ENCODE measurements at places on chromosomes 3 and 15. TPM values are rescaled to one million over a fixed set of nuclear protein-coding genes. Genes with fewer than 3 reads are reported as not detected.

- H3K4me1 ChIP-seq = no peaks in the 10 kb centered on the region
- no peak for DNase-seq
- no peaks in the 10 kb centered on the region for H3K27me3 ChIP-seq
- no peak overlapping the region for H3K4me3 ChIP-seq
These were observed 14.8 kb downstream of the TARS3 start for GRCh38 chr15:101709466-101709865.

DNA sequence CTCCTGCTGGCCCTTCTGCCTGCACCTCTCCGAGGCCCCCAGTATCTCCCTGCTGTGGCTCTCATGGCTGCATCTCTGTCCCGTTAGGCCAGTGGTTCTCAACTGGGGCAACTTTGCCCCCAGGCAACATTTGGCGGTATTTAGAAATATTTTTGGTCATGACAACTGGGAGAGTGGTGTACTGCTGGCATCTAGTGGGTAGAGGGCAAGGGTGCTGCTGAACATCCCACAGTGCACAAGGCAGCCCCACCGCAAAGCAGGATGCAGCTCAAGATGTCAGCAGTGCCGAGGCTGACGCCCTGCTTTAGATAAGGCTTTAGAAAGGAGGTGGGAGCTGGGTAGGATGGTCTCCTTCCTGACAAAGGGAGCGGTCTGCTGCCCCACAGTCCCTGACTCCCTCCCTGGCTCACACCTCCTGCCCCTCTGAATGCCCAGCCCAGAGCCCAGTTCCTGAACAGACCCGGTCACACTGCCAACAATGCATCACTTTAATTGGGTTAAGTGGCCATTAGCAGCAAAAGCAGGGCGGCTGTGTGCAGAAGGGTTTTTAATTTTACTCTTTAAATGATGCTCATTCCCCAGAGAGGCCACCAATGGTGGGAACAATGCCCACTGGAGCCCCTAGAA lies 68.8 kb upstream of the TMEM115 start:
- H3K27ac ChIP-seq = no peak overlapping the region
- H3K36me3 ChIP-seq = no peaks in the 10 kb centered on the region
- DNase-seq = peak; percentile 43
- no peak overlapping the region for H3K4me3 ChIP-seq
- H3K4me1 ChIP-seq = no peaks in the 10 kb centered on the region

- no peak for DNase-seq
- no peak overlapping the region for H3K27ac ChIP-seq
- H3K4me3 ChIP-seq = no peak overlapping the region
- no peaks in the 10 kb centered on the region for H3K36me3 ChIP-seq
- H3K27me3 ChIP-seq = no peaks in the 10 kb centered on the region
- H3K4me1 ChIP-seq = no peaks in the 10 kb centered on the region
These were observed 236.2 kb downstream of the SCAPER start for GRCh38 chr15:76668900-76669299.

GRCh38 chr3:165816209-165816608 lies 21.0 kb downstream of the BCHE start:
- H3K27ac ChIP-seq = no peak overlapping the region
- no peaks in the 10 kb centered on the region for H3K36me3 ChIP-seq
- DNase-seq = no peak
- no peak overlapping the region for H3K4me3 ChIP-seq

DNA sequence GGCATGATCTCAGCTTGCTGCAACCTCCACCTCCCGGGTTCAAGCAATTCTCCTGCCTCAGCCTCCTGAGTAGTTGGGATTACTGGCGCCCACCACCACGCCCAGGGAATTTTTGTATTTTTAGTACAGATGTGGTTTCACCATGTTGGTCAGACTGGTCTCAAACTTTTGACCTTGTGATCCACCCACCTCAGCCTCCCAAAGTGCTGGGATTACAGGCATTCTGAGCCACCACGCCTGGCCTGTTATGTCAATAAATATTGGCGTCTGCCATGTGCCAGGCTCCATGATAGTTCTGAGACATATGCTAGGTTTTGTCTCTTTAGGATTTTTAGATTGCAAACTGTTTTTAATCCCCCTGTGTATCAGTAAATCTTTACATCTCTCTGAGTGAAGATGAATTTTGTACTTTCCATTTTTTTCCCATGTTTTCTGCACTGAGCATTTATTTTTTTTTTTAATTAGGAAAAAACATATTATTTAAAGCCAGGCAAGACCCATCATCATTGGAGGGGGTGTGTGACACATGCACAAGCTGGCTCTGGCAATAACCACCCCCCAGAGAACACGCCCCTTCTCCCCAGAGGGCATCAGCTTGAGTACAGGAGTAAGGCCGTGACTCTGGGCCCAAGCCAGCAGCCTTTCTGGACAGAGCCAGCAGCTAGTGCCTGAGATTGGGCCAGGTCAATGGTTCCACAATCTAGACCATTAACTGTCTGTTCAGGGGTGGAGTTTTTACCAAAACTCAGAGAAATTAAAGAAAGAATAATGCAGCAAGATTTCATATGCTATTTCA lies 51.0 kb upstream of the ATP1B3 start:
- H3K27me3 ChIP-seq = no peaks in the 10 kb centered on the region
- H3K4me3 ChIP-seq = no peak overlapping the region

- H3K27me3 ChIP-seq = no peaks in the 10 kb centered on the region
- H3K4me1 ChIP-seq = peaks cover 24% of the 10 kb centered on the region
- H3K36me3 ChIP-seq = peaks cover 20% of the 10 kb centered on the region
- peak overlapping the region; percentile 99 for H3K27ac ChIP-seq
- no peak overlapping the region for H3K4me3 ChIP-seq
These were observed 15.7 kb downstream of the EMC4 start for GRCh38 chr15:34240537-34240936.

DNA sequence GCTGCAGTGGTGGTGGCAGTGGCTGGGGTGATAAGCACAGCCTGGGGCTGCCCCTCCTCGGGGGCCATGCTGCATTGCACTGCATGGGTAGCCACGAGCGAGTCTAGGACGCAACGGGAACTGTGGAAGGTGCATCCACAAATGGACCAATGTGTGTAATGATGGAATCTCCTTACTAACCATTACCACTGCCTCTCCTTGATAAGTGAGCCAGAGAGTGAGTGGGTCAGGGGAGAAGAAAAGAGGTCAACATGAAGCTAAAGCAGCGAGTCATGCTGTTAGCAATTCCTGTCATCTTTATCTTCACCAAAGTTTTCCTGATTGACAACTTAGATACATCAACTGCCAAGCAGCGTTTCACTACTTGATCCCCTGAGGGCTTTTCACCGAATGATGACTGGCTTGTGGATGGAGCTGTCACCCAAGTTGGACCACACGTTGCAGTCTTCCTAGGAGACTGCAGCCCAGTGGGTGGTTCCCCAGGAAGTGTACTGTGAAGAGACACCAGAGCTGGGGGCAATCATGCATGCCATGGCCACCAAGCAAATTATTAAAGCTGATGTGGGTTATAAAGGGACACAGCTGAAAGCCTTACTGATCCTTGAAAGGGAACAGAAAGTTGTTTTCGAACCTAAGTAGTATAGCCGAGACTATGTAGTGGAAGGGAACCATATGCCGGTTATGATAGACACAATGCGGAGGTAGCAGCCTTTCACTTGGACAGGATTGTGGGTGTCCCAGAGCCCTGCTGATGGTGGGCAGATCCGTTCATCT lies 20.6 kb downstream of the SAMD7 start:
- no peaks in the 10 kb centered on the region for H3K36me3 ChIP-seq
- no peak for DNase-seq
- no peak overlapping the region for H3K4me3 ChIP-seq
- H3K27me3 ChIP-seq = peaks cover 6% of the 10 kb centered on the region
- H3K4me1 ChIP-seq = no peaks in the 10 kb centered on the region

GRCh38 chr3:156630773-156631093 lies 43.7 kb upstream of the TIPARP start:
- peak overlapping the region; percentile 84 for H3K27ac ChIP-seq
- H3K4me1 ChIP-seq = peaks cover 62% of the 10 kb centered on the region
- H3K4me3 ChIP-seq = no peak overlapping the region

Gene COLQ
- 0.79 TPM for total RNA-seq

Gene ILDR1
- 5.1 TPM for total RNA-seq
